Stomach (tissue), 19 donors: ENCODE measurements at places on chromosomes 6 and 20.
A peak's percentile ranks its signal among the peaks of the same experiment; 100 is the strongest.

- no peak for DNase-seq
These were observed 108.4 kb downstream of the FOXF2 start for GRCh38 chr6:1497761-1498105.

DNA sequence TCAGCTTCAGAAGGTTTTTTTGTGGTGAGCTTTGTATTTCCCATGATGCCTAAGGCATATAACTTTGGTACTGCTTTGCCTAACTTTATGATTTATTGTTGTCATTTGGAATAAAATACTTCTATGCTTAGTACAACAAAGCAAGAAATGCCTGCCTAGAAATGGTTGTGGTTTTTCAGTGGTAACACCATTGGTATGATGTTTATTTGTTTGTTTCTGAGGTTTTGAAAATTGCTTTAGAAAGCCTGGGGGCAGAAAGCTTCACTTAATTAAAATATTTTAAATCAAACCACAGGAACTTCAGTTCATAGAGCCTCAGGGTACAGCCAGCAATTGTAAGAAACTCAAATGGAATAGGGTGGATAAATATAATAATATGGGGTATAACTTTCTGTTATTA is 351.2 kb upstream of the MAP3K7 start:
- no peak for DNase-seq

- no peak for DNase-seq
These were observed 4.5 kb downstream of the NCOA7 start for GRCh38 chr6:125795301-125795700.

DNA sequence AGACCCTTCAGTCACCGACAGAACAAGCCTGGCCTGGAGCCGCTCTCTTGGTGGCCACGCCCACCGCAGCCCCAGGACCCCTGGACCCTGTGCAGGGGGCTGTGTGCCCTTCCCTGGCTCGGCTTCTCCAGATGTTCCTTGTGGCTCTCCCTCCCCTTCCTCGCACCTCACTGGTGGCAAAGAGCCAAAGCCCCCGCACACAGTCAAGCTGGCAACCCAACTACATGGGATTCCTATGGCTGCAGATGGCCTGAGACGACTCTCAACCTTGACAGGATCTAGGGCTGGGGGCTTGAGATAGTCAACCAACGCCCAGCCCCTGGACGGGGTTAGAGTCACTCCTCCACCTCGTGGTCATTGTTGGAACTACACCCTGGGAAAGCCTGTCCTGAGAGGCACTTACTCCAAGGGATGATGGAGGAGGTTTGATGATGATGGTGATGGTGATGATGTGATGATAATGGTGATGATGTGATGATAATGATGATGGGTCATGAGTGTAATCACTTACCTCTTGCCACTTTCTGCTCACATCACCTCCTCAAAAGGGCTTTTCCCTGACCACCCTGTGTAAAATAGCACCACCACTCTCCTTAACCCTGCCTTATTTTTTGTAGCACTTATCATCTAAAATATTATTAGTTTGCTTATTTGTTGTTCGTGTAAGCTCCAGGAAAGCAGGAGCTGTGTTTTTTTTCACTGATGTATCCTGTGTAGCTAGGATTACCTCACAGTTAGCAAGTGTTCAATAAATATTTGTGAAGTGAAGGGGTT is 278.4 kb downstream of the LRFN2 start:
- peak; percentile 67 for DNase-seq
